Cardiac fibroblast (primary cell): ENCODE measurements at places on chromosomes 4 and X.

DNA sequence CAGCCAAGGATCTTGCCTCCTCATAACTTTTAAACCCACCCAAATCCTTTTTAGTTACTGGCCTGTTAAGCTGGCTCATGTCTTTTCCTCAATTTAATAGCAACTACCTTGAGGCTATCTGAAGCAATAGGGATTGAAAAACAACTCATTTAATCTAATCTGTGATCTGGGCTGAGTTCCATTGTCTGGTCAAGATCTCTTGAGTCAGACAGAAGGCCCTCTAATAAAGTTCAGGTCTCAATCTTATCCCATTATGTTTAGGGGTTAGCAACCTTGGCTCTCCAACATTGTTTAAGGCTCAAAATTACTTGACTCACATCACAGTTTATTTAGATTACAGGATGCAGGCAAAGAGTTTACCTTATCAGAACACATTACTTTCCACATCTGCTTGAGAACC lies 436.1 kb downstream of the ANKRD50 start:
- DNase-seq: no peak

DNA sequence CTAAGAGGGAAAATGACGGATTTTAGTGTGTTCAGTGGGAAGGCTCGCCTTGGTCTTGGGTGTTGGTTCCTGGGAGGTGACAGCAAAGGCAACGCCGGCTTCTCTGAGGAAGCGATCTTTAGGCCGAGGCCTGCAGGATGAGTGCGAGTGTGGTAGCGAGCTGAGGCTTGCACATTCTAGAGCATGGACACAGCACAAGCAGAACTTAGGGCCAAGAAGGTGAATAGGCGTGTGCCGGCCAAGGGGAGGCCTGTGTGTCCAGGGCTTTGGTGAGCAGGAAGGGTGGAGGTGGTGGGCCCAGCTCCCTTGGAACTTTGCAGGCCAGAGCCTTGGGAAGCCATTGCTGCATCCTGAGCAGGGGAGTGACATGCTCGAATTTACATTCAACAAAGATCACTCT lies 67.9 kb downstream of the TNIP2 start:
- no peak for DNase-seq

DNA sequence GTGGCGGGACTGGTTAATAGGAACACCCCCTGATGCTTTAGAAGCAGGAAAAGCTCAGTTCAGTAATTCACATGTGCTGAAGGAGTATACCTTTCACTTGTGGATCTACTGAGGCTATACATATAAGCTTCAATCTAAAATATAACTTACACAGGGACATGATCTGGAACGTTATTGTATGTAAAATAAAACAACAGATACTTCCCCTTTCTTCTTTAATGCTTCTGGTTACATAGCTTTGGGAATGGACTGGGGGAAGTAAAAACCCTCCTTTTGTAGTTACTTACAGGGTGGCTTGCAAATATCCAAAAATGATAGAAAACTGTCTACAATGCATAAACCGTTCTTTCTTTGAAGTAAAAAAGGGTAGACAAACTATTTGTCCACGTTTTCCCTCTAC lies 1.9 kb downstream of the FGG start:
- no peak for DNase-seq

GRCh38 chrX:2595258-2595657 lies 94.5 kb upstream of the DHRSX start:
- DNase-seq: peak; percentile 28

DNA sequence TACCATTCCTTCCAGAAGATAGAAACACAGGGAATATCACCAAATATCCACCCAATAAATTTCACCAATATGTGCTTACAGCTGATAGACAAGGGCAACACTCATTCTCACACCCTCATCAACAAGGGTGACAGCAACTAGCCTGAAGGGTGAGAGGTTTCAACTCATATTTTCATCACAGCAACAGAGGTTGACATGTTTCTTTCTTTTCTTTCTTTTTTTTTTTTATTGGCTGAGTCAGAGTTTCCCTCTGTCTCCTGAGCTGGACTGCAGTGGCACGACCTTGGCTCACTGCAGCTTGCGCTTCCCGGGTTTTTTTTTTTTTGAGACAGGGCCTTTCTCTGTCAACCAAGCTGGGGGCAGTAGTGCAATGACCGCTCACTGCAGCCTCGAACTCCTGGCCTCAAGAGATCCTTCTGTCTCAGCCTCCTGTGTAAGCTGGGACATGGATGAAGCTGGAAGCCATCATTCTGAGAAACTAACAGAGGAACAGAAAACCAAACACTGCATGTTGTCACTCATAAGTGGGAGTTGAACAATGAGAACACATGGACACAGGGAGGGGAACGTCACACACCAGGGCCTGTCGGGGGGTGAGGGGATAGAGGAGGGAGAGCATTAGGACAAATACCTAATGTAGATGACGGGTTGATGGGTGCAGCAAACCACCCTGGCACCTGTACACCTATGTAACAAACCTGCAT lies 27.5 kb upstream of the ASMTL start:
- no peak for DNase-seq

GRCh38 chr4:108219998-108220397 lies 51.3 kb upstream of the LEF1 start:
- DNase-seq: no peak

GRCh38 chr4:161525121-161525520 lies 638.7 kb downstream of the FSTL5 start:
- no peak for DNase-seq

DNA sequence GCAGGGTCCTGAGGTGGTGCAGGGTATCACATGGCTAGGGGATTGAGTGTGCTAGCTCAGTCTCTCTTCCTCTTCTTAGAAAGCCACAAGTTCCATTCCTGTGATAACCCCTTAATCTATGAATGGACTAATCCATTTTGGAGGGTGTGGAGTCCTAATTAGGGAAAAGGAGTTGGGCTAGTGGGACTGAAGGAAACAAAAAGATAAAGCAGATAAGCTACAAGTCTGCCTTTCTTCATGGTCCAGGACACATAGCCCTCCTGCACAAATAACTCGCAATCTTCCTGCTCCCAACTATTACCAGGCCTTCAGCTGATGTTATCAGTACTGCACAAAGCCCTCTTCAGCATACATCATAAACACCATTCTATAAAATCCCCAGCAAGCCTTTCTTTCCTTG lies 44.2 kb downstream of the ZNF81 start:
- DNase-seq: no peak

DNA sequence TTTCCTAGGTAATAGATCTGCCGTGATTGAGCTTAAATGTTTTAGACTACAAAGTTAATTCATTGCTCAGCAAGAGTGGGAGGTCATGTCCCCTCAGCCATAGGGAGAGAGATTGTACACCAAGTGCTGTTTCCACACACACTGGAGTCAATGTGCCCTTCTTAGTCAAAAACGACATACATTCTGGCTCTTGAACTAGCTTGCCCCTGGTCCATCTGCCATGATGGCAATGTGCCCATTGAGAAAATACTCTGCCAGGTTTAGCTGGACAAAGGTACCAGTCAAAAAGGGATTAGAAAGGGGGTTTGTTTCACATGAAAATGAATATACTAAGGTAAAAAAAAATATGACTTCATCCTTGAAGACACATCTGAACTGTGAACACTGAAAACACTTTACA lies 377.1 kb upstream of the ADGRL3 start:
- no peak for DNase-seq
